NCI-H1930 (cell line): ENCODE measurements at places on chromosomes 16 and 17.

DNA sequence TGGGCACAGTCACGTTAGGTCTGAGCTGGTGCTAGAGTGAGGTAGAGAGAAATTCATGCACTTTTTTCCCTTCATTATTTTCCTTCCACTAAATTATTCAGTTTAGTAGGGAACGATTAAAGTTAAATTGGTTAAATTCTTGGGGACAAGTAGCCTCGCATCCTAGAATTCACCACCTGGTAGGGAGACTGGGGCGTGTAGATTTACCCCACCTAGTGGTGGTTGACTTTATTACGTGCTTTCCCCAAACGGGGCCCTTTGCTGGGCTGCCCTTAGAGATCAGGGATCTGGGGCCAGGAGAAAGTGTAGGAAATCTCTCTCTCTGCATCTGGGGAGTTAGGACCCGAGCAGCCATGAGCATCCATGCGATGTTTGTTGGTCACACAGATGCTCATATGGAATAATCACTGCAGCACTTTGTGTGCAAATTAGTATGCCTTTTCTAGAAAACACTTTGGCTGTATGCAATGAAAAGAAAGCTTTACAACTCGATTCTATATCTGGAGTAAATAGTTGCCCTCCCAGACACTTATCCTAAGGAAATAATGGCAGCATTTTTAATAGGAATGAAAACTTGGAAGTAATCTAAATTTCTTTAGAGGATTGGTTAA is 107.0 kb downstream of the PLCG2 start:
- DNase-seq: no peak

DNA sequence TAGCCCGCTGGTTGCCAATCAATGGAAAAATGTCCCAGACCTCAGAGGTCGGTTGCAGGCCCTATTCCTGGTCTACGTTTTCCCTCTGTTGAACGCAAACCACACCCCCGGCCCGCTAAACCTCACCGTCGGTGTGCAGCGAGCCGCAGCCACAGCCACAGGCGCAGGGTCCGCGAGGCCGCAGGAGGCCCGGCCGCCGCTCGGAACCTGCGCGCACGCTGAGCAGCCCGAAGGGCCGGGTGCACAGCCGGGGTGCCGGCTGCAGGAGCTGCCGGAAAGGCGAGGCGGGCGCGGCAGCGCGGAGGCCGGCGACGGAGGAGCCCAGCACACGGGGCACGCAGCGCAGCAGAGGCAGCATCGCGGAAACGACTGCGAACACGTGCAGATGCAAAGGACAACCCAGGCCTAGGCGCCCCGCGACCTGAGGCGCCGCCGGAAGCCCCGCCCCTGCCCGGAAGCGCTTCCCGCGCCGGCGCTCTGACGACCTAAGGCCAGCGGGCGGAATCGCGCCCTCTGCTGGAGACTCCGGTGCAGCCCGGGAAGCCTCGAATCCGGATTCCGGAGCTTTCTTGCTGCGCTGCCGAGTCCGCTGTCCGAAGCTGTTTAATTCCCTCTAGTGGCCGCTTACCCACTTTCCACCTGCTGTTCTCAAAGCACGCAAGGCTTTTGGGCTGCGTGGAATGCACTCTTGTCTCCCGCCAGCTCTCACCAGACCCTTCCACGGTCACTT is at the start of gene C1QBP:
C1QBP (minus strand) TSS at position 440 of the 730 bp plus-strand sequence; CDS start at position 358, 82 bp downstream.
- peak; percentile 92 for DNase-seq

- no peak for DNase-seq
Observed at GRCh38 chr17:47937941-47938340, 3.4 kb upstream of the PNPO start.

DNA sequence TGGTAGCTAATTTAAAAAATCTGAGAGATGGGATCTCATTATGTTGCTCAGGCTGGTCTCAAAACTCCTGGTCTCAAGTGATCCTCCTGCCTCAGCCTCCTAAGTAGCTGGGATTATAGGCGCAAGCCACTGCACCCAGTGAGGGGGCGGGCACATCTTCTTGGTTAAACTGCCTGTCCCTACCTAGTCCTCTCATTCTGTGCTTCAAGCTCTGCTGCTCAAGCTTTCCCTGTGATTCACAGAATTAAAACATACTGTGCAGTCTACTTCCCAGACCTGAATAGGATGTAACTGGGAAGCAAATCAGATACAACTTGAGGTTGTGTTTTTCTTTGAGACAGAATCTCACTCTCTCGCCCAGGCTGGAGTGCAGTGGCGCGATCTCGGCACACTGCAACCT is 2.3 kb downstream of the MRPL38 start:
- no peak for DNase-seq

- no peak for DNase-seq
Observed at GRCh38 chr17:44389281-44389680, at the start of gene ITGA2B. ITGA2B (minus strand) TSS chr17:44389649; CDS start chr17:44389473, 176 bp downstream.

DNA sequence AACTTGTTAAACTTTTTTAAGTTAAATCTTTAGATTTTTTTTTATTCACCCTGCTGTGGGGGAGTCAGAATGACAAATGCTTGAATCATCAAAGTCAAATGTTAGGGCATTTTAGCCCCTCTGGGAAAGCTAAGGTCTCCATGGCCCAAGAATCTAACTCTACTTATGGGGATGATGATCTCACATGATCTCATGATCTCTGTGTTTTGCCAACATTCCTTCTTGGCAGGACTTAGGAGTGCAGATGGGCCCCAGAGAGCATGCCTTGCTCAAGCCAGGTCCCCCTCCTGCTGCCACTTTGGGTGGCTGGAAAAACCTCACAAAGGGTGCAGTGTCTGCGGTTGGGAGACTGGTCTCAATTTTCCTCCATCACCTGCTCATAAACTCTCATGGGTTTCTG is 108.6 kb downstream of the PRKCB start:
- no peak for DNase-seq

- no peak for DNase-seq
Observed at GRCh38 chr17:78474614-78475146, 96.2 kb downstream of the PGS1 start.

DNA sequence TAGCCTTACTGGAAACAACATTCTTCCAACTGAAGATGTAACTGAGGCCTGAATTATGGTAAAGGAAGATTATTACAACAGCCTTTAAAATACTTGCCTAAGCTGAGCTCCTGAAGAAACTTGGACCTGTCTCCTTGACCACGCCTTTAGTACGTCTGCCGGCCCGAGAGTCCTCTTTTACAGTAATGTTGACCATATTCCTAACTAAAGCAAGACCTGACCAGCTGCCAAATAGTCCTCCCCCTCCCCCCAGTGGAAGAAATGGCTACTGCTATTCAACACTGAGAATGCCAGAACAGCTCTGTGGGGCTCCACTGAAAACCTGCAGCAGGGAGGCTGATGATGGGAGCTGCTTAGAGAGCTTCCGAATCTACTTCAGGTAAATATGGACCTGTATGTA is 12.6 kb upstream of the FOXJ1 start:
- DNase-seq: no peak

DNA sequence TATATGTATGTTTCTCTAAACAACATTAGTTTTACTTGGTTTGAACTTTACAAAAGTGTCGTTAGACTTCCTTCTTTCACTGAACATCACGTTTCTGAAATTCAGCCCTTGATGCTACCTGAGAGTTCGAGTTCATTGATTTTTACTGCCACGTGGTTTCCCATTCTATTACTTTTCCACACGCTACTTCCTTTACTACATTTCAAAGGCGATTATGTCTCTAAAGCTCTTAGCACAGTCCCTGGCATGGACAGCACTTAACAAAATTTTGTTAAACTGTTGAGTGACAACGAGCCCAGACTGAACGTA is 15.9 kb upstream of the ARHGAP17 start:
- no peak for DNase-seq

GRCh38 chr17:6358131-6358530 is 76.8 kb downstream of the AIPL1 start:
- no peak for DNase-seq

- DNase-seq: peak; percentile 77
Observed at GRCh38 chr17:40111221-40112128, 10.3 kb upstream of the MSL1 start.

DNA sequence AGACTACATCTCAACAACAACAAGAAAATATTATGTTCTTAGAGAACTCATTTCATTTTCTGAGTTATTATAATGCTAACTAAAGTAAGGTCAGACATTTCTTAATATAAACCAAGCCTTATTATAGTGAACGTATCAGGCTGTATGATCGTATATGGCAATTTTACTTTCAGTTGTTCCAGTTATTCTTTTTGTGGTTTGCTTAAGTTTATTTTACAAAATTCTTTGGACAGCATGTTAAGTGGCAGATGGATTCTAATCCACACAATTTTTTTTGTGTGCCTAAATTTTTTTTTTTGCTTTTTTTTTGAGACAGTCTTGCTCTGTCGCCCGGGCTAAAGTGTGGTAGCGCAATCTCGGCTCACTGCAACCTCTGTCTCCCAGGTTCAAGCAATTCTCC is 59.0 kb downstream of the VMP1 start:
- no peak for DNase-seq

DNA sequence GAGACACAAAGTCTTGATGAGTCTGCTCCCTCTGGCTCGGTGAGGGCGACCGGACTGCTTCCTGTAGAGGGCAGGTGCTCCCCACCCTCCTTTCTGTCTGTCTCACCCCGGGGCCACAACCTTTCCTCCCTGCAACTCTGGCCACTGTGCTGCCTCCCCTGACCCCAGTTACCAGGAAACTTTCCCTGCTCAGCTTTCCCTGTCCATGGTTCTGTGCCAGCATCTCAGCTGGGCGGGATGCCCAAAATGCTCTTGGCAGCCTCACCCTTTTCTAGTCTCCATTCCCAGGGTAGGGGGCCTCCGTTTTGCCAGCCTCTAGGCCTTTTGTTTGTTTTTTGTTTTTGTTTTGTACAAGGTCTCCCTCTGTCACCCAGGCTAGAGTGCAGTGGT is 1.4 kb downstream of the PLD2 start:
- no peak for DNase-seq

GRCh38 chr16:30378236-30379157 is 3.9 kb downstream of the SEPTIN1 start:
- DNase-seq: peak; percentile 97

- DNase-seq: no peak
Observed at GRCh38 chr16:15529673-15530072, 95.3 kb downstream of the BMERB1 start.

DNA sequence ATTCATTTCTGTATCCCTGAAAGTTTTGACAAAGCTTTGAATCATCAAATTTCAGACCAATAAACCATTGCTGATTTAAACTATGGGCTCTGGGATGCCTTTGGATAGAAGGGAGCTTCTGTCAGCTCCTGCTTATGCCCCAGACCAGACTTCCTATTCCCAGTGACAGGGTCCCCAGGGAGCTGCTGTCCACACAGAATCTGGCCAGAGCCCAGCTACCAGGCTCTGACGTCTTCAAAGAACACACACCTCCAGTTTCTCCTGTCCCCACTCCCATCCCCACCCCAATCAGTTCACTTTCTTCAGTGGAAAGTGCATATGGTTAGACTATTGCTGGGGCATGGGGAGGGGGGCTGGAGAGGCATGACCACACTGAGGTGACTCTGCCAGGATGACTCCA is 51.6 kb upstream of the SREBF1 start:
- DNase-seq: no peak

DNA sequence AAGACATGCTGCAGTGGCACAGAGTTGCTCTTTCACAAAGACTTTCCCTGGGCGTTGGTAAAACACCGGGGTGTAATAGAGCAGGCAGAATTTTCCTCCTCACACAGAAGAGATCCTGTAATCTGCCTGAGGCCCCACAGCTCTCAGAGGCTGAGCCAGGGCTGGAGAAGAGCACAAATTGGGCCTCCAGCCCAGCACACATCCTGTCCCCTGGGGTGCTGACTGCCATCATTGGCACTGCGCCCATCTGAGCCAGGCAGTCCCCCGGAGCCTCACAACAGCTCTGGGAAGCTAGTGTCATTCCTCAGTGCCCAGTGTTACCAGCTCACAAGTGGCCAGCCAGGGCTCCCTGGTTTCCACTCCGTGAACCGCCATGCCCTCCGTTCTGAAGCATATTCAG is 119.4 kb downstream of the SOCS1 start:
- no peak for DNase-seq

GRCh38 chr17:70447588-70447987 is 278.3 kb downstream of the KCNJ2 start:
- DNase-seq: no peak

GRCh38 chr16:79836144-79836543 is 235.6 kb upstream of the MAF start:
- DNase-seq: no peak

- no peak for DNase-seq
Observed at GRCh38 chr17:11638700-11639265, 40.5 kb downstream of the DNAH9 start.
